ENCODE measurements at places on chromosomes 6 and 20. TPM values are rescaled to one million over a fixed set of nuclear protein-coding genes. Genes with fewer than 3 reads are reported as not detected.

Gene SLPI
- 0.13 TPM for total RNA-seq

Gene PROCR
- 51.9 TPM for total RNA-seq

Gene BICRAL
- total RNA-seq, result 8.1 TPM

Gene PRDM13
- 0.04 TPM for total RNA-seq

Gene MDFI
- total RNA-seq, result 77.4 TPM

Gene TREML2
- 0.09 TPM for total RNA-seq

Gene BTBD3
- total RNA-seq, result 35.1 TPM

Gene SEMG1
- total RNA-seq, result not detected

Gene CASP8AP2
- total RNA-seq, result 17.0 TPM

Gene PXDC1
- total RNA-seq, result 15.3 TPM

Gene GNL1
- total RNA-seq, result 38.0 TPM

Gene SLC2A10
- 18.9 TPM for total RNA-seq

Gene LEMD2
- 34.3 TPM for total RNA-seq

Gene BEND6
- 0.27 TPM for total RNA-seq

Gene ESR1
- 0.44 TPM for total RNA-seq

Gene MTFR2
- 0.58 TPM for total RNA-seq

Gene OR2J3
- total RNA-seq, result not detected

Gene CST7
- 0.35 TPM for total RNA-seq

Gene SNAP91
- total RNA-seq, result 2.3 TPM

Gene THBD
- 5.1 TPM for total RNA-seq

Gene LCA5
- total RNA-seq, result 5.3 TPM

Gene PAK5
- total RNA-seq, result 0.04 TPM

Gene SLC17A2
- not detected for total RNA-seq

Gene SOX4
- total RNA-seq, result 27.3 TPM

Gene FAM217A
- not detected for total RNA-seq

Gene PKIB
- total RNA-seq, result 1.6 TPM

Gene LY86
- 2.7 TPM for total RNA-seq

Gene C6orf163
- 3.8 TPM for total RNA-seq

Gene PRDM1
- 3.3 TPM for total RNA-seq

Gene FUT9
- 0.04 TPM for total RNA-seq

Gene BMP6
- 1.3 TPM for total RNA-seq

Gene DNAH8
- 2.2 TPM for total RNA-seq

Gene RNF5
- 41.5 TPM for total RNA-seq

Gene OR2H1
- total RNA-seq, result not detected

Gene TRIM10
- 0.18 TPM for total RNA-seq

Gene KCNG1
- total RNA-seq, result 0.44 TPM

Gene KIAA1755
- 8.7 TPM for total RNA-seq

Gene SOX18
- 2.2 TPM for total RNA-seq
